ENCODE measurements at places on chromosomes 2 and 18.

GRCh38 chr2:67065046-67065445, 332.1 kb upstream of the ETAA1 start:
- no peak for DNase-seq

DNA sequence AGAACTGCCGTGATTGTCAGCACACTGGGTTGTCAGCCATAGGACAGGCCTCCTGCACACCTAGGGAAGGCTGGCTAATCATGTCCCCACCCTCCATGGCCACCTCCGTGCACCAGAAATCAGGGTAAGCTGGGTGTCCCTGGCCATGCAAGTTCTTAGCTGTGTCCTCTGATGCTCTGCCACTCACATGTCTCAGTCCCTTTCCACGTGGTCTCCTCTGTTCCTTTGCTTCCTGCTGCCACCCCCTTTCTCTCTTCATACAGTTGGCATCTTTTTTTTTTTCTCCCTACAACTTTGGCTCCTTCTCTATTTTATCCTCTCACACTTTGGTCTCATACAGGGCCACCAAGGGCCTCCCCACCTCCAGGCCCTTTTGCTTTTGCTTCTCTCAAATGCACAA, 153.7 kb downstream of the TPGS2 start:
- DNase-seq: no peak

DNA sequence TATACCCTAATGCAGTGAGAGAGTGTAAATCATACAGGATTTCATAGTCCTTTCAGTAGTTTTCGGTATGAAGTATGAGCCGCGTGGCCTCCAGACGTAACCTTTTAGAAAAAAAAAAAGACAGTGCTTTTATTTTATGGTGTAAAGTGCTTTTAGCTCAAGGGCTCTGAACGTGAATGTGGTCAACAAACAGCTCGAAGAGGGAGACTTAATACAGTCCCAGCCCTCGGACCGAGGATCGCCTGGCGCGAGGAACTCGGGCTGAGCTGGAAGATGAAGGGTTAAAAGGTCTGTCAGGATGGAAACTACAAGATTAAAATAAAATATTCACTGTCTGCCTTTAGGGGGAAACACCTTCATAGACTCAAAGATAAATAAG, 4.0 kb upstream of the BCL11A start:
- no peak for DNase-seq

DNA sequence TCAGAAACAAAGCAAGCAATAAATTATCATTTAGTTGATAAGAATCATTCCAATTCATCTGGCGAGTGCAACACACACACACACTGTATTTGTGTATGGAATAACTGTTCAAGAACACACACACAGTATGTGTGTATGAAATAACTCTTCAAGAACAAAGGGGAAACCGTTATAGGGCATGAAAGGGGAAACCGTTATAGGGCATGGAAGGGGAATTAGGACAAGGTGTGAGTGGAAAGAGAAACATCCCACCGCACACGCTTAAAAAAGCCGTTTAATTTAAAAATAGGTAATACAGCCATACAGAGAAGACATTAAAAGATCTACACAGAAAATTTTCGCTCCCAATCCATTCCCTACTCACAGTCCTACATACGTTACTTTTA, 607 bp upstream of the TSN start:
- DNase-seq: no peak

GRCh38 chr2:219511547-219512325, 2.5 kb upstream of the ASIC4 start:
- no peak for DNase-seq

GRCh38 chr2:27085673-27086089, 891 bp upstream of the KHK start:
- DNase-seq: no peak

DNA sequence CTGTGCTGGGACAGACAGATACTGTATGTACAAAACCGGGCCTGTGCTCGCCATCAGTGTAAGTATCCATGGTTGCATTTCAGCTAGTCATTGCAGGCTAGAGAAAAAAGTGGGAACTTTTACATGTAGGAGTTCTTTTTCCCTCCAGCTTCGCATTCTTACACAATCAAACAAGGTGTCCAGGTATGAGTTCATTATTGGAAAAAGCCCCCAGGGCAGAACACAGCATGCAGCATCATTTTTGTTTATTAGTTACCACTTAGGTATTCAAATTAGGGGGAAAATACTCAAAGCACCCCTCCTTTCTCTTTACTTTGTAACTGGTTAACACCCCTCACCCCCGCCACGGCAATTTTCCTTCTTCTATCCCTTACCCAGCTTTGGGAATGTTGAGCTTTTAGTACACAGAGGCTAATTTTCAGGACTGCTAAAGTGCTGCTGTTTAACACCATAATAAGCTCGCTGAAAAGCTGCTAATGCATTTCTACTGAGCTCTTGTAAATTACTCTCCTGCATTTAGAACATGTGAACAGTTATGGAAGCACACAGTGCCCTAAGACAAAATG, 13.6 kb downstream of the UPP2 start:
- no peak for DNase-seq

- no peak for DNase-seq
These were observed at the start of gene RAD51AP2 for GRCh38 chr2:17518212-17519154. Gene RAD51AP2, minus strand, starts transcription at chr2:17518440. Its CDS starts 25 bp downstream, at chr2:17518415.

GRCh38 chr2:53289309-53290006, 478.1 kb upstream of the CHAC2 start:
- peak; percentile 33 for DNase-seq

DNA sequence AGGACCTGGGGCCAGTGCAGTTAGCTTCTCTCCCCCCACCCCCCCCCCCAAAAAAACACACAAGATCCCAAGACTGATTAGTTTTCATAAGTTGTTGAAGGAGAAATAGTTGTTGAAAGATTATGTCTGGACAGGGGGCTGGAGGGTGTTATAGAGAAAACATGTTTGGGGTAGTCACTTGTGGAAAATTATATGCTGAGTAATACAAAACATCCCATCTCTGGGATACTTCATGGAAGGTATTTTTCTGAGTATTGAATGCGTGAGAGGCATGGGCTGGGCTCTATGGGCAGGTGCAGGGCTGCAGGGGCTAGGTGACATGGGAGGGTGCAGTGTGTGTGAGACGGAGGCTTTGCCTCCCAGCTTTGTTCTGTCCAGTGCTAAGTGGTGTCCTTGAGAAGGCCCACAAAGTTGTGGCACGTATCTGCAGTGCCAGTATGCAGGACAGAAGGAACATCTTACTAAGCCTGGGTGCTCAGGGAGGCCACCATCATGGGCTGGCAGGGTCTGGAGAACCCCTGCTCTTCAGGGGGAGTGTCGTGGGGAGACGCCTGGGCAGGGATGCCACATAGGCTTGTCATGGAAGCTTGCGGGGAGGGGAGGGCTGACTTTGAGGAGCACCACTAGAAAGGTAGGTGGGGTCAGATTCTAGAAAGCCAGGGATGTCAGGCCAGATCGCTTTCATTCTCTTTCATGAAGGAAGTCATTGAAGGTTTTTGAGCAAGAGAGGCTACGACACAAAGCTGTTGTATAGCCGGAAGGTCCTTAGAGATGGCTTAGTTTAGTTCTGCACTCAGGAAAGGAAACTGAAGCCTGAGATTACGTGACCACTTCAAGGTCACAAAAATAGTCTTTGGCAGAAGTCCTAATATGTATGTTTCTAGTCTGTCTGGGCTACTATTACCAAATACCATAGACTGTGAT, 232.0 kb downstream of the LDLRAD4 start:
- no peak for DNase-seq

- DNase-seq: peak; percentile 74
These were observed 75.7 kb downstream of the RBMS1 start for GRCh38 chr2:160417745-160418397.

GRCh38 chr2:171923206-171923605, 945 bp downstream of the HAT1 start:
- DNase-seq: no peak

GRCh38 chr2:216619411-216620393, 13.5 kb upstream of the IGFBP2 start:
- DNase-seq: no peak

DNA sequence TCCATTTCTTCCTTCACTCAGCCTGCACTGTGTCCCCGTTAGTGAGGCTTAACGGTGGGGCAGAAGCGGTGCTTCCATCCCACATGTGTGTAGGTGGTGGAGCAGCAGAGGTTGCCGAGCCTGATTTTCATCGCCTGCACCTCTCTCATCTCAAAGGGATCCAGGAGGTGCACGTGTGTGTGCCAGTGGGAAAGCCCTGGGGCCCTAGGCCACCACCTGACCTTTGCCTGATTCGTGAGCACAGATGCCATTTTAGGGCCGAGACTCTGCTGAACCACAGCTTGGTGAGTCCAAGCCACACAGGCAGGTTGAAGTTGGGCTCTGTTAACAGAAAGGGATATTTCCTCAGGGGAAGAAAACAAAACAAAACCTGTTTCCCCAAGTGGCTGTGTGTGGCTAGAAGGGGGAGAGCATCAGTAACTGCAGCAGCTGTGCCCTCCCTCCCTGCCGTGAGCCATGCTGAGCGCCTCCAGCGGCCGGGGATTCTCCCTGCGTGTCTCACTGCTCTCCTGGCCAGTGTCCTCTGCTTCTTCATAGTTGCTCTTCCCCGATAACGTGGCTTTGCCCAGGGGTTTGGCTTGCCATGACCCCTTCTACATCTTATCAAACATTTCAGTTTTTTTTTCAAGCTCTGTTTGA, 81.5 kb downstream of the MAPRE2 start:
- DNase-seq: no peak

GRCh38 chr18:44035554-44035953, 645.1 kb upstream of the SETBP1 start:
- DNase-seq: no peak

GRCh38 chr2:123061534-123061933, 963.6 kb upstream of the CNTNAP5 start:
- no peak for DNase-seq

GRCh38 chr2:219991116-219991515, 363.7 kb downstream of the SLC4A3 start:
- no peak for DNase-seq

- no peak for DNase-seq
These were observed 262.4 kb upstream of the SLC14A2 start for GRCh38 chr18:45352874-45353273.

GRCh38 chr2:126510960-126511359, 145.0 kb upstream of the GYPC start:
- DNase-seq: no peak

DNA sequence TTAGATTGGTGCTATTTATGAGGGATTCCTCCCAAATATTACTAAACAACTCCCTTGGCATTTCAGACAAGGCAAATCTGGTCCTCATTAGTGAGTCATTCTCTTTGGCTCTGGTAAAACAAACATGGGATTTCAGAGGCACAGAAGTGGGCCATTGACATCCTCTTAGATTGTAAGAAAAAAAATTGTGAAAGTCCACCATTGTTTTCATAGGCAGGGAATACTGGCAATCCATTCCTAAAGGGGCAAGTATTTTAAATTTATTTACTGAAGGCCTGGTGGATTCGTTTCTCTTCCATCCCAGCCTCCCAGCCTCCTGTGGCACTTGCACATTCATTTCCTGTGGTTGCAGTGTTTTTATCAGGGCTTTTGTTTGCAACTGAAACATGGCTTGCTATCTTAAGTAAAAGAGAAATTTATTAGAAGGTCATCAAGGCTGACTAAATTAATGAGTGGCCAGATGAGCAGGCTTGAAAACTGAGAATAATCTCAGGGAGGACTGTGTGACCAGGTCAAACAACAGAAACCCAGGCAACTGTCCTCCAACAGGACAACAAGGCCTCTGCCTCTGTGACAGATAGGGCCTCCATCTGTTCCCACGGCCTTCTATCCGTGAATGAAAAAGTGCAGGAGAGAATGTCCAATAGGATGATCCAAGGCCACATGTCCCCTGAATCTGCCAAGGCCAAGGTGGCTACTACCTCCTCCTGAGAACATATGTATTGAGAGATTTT, 23.1 kb upstream of the TNFAIP6 start:
- peak; percentile 39 for DNase-seq

- DNase-seq: peak; percentile 2
These were observed 70.6 kb downstream of the RPE start for GRCh38 chr2:210072922-210073509.

- no peak for DNase-seq
These were observed 8.8 kb downstream of the VIL1 start for GRCh38 chr2:218427741-218428140.

DNA sequence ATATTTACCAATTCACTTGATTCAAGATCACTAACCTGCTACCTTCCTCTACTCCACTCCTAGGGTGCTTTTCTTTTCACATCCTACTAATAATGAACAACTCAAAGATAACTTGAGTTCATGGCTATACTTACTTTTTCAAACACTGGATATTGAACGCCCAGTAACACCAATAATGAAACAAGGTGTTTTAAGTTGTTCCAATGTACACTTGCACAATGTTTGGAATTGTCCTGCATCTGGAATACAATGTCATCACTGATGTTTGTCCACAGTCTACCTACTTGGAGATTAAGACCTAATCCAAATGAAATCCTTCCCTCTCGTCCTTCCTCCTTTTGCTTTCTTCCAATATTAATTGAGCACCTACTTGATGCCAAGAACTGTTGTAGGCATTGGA, 218.3 kb upstream of the TMEM200C start:
- DNase-seq: no peak

GRCh38 chr18:7908681-7909299, 341.7 kb downstream of the PTPRM start:
- DNase-seq: no peak

DNA sequence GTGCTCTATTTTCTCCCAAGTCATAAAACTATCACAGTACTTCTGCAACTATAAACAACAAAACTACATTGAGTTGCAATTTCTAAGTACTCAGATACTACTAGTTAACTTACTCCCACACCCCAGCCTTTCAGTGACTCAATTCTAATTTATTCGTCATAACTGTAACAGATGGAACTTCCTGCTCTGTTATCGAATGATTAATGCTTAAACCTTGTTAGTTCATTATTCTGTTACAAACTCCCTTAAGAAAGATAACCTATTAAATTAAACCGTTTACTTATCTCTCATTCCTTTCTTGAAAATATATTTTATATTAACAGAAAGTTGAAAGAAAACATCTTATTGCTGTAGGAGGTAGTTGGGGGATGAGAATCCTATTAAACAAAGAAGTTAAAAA, 17.0 kb downstream of the TNFAIP6 start:
- DNase-seq: no peak

DNA sequence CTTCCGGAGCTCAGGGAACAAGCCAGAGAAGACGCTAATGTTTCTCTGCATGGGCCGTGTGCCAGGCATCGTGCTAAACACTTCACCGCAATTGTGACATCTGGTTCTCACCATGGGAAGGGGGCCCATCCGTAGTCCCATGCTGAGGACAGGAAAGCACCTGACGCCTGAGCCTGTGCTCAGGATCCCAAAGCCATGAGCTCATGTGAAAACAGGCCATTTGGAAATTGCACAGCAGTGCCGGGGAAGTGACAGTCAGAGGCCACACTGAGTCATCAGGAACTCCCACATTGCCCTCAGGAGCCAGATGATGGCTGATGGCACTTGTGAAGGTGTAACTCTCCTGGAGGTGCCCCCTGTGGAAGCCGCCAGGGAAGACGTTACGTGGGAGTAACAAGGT, 141.0 kb downstream of the INHBB start:
- DNase-seq: no peak

GRCh38 chr2:231361701-231362554, 33.6 kb upstream of the B3GNT7 start:
- DNase-seq: no peak

GRCh38 chr18:33781429-33781828, 203.4 kb downstream of the ASXL3 start:
- DNase-seq: no peak
